Activated gamma-delta T cell treated with anti-CD3 and anti-CD28 coated beads, Interleukin-2, amount 50 U/mL, for 16 hours (primary cell): ENCODE measurements at places on chromosomes 3 and 15.

- no peak for DNase-seq
These were observed 65.3 kb downstream of the FAIM start for GRCh38 chr3:138673641-138674530.

GRCh38 chr15:78170848-78171773, 21.9 kb downstream of the IDH3A start:
- no peak for DNase-seq

GRCh38 chr3:159775372-159775961, 213.2 kb upstream of the IL12A start:
- no peak for DNase-seq

DNA sequence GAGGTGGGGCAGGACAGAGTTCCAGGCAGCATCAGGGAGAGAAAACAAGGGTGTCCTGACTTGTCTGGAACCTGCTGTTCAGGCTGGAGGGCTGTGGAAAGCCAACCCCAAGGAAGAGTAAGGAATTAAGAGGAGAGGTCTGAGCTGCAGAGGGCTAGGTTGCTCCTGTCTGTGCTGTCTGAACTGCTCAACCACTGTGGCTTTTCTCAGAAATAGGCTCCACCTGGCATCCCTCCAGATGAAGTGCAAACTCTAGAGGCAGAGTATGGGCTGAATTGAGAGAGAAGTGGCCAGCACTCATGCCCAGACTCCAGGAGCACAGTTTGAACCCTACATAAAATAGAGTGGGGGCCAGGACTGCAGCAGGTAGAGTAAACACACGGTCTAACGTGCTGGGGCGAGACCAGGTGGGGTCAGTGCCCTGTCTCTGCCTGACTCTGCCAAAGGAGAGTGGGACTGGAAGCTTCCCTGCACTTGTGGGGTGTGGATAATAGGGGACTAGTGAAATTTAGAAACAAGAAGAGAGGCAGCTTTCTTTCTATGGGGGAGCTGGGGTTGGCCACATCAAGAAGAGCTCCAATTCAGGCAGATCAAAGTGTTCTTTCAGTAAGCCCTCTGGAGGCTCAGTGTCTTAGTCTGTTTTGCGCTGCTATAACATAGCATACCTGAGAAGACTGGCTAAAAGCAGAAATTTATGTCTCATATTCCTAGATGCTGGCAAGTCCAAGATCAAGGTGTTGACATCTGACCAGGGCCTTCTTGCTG, 28.0 kb upstream of the MNS1 start:
- DNase-seq, result no peak

DNA sequence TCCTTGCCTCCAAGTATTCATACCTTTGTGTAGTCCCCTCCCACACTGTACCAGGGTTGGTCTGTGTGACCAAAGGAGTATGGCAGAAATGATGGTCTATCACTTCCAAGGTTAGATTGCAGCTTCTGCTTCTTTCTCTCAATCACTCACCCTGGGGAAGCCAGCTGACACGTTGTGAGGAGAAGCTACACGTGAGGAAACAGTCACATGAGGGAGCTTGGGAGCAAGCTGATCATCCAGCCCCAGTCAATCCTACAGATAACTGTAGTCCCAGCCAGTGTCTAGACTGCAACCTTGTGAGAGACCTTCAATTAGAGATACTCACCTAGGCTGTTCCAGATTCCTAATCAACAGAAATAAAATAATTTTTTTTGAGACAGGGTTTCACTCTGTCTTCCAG, 6.2 kb upstream of the ZNF774 start:
- no peak for DNase-seq

GRCh38 chr3:176074096-176074495, 1123.2 kb downstream of the TBL1XR1 start:
- no peak for DNase-seq

- DNase-seq, result no peak
These were observed 177.8 kb downstream of the SERPINI1 start for GRCh38 chr3:167913219-167913835.

GRCh38 chr15:89127054-89127702, 38.9 kb downstream of the ABHD2 start:
- DNase-seq, result no peak

DNA sequence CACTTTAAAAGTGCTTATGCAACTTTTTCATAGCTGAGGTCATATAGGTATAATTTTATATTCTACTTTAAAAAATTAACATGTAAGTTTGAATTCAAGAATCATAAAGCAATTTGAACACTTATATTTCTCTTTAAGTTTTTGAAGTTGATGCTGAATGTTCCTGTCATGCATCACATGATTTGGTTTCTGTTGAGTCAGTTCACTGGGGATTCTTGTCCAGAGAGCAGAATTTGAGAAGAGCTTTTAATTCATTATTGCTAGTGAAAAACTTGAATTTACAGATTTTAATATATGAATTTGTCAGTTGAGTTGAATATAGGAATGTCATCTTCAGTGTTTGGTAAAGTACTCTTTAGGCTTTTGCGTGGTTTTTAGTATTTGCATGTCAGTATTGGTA, 7.9 kb downstream of the SLC25A26 start:
- DNase-seq, result no peak

- no peak for DNase-seq
These were observed 13.2 kb downstream of the ISG20 start for GRCh38 chr15:88651971-88652370.

DNA sequence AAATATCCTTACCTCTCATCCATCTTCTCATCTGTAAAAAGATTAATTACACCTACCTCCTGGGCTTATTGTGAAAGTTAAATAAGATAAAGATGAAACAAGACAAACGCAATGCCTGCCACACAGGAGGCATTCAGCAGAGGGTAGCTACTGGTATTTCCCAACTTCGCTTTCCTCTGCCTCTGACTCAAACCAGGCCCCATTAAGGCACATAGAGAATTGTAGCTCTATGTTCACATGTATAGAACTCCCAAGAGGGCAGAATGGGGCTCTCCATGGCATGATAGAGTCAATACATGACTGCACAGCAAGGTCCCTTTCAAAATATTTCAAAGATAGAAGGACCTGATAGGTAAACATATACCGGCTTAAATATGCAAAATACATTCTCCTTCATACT, 1.4 kb downstream of the LYSMD2 start:
- no peak for DNase-seq

DNA sequence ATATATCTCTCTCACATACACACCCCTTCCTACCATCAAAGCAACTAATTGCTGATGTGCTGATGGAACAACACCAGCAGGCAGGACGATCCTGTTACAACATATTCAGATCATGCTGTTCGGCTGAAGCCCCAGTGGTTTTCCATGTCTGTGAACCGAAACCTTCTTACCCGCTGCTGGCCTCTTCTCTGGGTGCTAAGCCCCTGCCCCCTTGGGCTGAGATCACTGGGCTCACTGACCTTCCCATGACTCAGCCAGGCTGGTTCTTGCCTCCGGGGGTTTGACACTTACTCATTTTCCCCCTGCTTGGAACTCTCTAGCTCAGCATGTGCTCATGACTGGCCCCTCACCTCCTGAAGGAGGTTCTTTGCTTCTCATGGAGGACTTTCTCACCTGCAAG, 122.0 kb upstream of the RGMA start:
- no peak for DNase-seq

GRCh38 chr3:40980467-40980866, 218.8 kb upstream of the CTNNB1 start:
- no peak for DNase-seq

DNA sequence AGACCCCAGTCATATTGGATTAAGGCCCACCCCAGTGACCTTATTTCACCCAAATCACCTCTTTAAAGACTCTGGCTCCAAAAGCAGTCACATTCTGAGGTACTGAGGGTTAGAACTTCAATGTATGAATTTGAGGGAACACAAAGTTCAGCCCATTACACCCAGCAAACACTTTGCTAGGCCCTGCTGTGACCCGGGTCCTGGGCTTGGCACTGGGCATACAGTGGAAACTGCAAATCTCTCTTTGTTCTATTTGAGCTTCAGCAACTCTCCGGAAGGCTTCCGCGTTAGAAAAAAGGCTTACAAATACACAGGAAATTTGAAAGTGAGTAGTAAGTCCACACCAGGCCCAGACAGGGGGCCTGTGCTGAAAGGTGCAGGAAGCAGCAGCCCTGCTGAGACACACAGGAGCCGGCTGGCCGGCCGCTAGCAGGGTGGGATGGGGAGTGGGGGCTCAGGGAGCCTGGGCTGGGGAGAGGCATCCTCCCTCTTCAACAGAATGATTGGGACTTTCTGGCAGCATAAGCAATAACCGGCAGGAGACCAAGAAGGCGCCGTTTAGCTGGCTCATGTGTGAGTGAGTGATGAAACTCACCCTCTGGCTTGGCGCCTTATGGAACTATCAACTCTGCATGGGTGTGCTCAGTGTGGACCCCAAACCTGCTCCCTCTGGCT, 13.0 kb downstream of the LIPC start:
- no peak for DNase-seq

DNA sequence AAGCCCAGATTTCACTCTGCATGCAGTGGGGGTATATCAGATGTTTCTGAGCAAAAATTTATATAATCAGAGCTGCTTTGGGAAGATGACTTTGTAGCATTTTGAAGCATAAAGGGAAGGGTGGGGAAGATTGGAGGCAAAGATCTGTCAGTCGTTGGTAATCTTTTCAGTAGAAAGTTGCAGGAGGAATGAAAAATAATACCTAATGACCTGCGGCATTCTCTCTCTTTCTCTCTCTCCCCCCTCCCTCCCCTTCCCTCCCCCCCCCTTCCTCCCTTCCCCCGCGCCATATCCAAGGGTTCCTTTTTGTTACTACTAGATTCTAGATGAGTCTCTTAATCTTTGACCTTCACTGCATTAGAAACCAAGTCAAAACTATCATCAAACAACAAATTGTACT, 1.5 kb upstream of the DMXL2 start:
- no peak for DNase-seq

DNA sequence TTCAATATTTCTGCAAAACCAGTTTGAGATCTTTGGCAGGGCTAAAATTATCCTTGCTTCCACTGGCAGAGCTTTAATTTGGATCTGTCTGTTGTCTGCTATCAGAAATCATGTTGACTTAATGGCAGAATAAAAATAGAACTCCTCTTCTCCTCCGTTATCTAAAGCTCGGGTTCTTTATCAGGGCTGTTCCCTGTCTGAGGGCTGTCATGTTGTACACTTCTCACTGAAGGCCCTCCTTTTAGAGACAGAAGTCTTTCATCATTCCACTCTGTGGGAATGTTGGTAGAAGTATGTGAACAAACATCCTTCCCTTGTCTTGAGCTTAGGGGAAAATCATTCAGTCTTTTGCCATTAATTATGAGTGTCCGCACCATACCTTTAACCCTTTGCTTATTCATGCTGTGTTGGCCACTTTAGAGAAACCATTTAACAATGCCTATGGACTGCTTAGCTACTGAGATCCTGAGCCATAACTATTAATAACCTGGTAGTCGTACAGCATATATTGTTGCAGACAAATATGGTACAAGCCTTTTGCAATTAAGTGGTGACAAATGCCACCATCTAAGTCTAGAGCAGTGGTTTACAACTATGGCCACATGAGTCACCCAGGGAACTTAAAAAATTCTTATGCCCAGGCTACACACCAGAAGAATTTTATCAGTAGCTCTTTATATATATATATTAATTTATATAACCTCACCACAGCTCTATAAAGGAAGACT, 226.0 kb upstream of the TPM1 start:
- no peak for DNase-seq
